ENCODE measurements at places on chromosomes 2 and 18.

GRCh38 chr2:105404736-105405135 is 5.9 kb upstream of the FHL2 start:
- no peak for DNase-seq

DNA sequence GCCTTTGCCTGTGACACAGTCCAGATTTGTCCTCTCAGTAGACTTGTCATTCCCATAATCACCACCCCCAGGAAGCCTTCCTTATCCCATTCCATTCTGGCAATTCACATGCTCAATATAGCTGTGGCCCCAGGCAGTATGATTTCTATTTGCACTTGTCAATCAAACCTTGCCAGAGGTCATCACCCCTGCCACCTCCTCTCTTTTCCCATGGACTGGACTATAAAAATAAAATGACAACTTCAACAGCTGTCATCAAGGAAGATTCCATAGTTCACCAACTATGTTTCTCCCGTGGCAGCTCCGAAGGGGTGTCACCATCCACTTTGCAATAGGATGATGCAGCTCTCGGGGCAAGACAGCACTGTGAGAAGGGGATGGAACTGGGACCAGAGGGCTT is 255.7 kb downstream of the CELF4 start:
- no peak for DNase-seq

DNA sequence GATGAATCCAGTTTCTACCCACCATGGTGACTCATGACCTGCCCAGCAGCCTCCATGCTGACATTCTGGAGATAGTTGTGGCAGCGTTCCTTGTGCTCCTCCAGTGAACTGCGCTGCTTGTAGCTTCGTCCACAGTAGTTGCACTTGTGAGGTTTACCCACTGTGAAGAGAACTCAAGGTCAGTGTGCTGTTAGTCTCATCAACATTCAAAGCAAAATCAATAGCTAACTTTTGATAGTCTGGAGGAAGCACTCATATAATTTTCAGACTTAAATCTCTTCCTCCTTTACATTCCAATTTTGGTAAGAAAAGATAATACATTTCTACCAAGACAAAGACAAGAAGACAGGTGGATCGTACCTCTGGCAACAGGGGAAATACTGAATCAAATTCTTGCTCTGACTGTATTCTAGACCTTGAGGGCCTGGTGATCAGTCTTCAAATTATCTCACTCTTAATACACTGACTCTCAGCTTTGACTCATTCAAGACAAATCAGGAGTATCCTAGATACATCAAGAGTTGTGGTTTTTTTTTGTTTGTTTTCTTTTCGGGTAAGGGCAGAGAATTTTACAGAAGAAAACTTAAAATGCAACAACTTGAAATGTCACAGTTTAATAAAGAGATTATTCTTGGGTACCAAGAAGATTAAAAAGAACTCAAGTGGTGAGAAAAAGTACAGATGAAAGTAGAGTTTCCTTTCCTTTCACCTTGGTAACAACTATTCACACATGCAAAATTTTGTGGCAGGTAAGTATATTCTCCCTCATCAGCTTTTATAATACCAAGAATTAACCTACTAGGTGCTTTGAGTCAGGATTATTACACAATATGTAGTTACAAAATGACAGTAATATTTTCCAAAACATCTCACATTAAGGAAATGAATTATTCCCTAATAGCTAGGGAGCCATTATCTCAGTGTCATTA is 129.2 kb downstream of the IKZF2 start:
- DNase-seq, result peak; percentile 16

DNA sequence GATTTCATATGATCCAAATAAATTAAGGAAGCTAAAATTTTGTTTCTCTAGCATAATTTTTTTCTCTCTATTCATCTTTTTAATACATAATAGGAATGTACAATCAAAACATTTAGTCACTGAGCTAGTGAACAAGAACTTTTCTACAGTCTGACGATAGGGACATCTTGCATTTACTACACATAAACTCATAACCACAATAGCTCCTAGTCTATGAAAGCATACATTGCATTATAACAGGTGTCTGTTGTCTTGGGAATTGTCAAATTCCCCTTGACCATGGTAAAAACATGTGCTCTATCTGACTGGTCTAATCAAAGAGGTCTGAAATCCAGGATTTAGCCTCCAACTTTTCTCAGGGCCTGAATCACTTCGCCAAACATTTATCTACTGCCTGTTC is 144.8 kb downstream of the FAM124B start:
- peak; percentile 34 for DNase-seq

DNA sequence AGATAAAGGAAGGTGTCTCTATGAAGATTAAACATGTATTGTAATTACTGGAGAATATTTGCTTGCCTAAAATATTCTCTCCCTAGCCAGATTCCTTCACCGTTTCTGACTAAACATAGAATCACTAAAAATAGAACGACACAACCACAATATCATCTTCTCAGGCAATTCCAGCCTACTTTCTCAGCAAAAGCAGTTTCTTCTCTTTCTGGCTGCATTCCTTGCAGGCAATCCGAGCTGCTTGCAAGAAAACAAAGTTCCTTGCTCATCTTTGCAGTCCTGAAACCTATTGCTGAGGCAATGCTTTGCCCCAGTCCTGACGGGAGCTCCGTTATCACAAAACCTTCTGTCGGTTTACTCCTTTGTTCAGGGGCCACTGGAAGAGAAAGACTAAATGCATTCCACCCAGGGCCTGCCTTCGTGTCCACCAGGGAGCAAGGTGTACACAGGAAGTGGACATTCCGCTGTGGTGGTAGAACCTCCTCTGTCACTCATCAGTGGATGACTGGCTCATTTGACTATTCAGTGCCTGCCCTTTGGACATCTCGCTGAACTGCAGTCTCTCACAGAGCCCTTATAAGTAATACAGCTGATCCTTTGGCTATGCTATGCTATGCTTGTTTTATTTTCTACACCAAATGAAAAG is 239.2 kb upstream of the DOK6 start:
- DNase-seq, result peak; percentile 80

DNA sequence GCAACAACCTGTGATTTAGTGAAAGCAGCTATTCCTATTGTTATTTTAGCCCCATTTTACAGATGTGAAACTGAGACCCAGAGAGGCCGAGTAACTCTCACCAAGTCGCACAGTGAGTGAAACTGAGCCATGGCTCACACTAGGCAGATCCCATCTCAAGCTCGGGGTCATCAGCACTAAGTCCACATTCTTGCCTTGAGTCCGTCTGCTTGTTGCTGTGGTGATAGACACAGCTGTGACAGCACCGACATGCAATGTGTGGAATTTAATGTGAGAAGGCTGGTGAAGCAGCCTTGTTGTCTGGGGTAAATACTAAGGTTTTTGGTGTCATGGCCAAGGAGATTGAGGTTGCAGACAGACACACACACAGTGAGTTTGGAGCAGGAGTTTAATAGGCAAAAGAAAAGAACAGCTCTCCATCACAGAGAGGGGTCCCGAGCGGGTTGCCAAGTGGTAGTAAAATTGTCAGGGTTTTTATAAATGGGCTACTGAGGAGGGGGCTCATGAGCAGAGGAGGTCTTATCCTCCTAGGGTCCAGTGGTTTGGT is 40.2 kb upstream of the GMCL1 start:
- DNase-seq, result peak; percentile 94

DNA sequence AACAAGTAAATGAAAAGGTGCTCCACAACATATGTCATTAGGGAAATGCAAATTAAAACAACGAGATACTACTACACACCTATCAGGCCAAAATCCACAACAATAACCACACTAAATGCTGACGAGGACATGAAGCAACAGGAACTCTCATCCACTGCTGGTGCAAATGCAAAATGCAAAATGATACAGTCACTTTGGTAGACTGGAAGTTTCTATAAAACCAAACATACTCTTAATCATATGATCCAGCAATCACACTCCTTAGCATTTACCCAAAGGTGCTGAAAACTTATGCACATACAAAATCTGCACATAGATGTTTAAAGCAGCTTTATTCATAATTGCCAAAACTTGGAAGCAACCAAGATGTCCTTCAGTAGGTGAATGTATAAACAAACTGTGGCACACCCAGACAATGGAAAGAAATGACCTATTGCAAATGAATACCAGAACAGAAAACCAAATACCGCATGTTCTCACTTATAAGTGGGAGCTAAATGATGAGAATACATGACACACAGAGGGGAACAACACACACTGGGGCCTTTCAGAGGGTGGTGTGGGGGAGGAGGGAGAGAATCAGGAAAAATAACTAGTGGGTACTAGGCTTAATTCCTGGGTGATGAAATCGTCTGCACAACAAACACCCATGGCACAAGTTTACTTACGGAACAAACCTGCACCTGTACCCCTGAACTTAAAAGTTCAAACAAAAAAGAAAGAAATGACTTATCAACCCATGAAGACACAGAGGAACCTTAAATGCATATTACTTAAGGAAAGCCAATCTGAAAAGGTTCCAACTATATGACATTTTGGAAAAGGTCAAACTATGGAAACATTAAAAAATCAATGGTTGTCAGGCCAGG is 80.4 kb downstream of the ASXL2 start:
- no peak for DNase-seq

GRCh38 chr18:9356976-9357375 is 22.4 kb downstream of the TWSG1 start:
- no peak for DNase-seq

- no peak for DNase-seq
These were observed 71.3 kb upstream of the PID1 start for GRCh38 chr2:229342376-229342775.

- DNase-seq, result no peak
These were observed 62.5 kb downstream of the LYPD6B start for GRCh38 chr2:149100739-149101699.

GRCh38 chr18:35827275-35827902 is 145.1 kb upstream of the RMP24 start:
- no peak for DNase-seq

DNA sequence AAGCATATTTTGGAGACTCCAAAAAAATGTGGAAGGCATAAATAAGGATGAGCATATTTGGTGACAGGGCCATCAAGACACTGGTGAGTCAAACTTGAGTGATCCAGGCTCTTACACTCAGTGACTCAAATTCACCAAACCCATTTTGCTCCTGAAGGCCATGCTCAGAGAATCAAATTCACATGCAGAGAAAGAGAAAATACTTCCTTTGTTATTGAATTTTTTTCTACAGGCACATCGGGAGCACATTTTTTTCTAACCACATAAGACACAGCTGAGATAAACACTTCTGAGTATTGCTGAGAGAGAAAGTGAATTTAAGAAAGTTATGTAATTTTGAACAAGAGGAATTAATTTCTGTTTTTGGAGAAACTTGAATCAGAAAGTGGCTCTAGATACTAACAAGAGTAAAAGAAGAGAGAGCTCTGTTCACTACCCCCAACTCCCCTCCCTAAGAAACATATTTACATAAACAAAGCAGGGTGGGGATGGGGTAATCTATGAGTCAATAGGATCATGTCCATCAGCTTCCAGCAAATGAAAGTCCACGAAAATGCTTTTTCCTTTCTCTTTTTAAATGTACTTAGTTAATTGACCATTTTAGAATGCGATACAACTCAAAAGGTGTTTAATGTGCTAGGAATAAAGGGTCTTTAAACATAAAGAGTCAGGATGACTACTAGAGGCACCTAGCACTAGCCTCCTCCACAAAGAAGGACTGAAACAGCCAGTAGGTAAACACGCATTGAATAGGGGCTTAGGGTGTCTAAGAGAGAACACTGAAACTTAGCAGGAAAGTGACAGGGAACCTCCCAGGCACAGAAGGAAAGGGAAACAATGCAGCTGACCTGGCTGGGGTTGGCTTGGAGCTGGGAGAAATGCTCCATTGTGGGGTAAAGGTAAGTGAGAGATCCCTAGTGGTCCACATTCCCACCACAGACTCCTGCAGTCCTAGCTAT is 152.3 kb downstream of the KCNE4 start:
- peak; percentile 87 for DNase-seq

DNA sequence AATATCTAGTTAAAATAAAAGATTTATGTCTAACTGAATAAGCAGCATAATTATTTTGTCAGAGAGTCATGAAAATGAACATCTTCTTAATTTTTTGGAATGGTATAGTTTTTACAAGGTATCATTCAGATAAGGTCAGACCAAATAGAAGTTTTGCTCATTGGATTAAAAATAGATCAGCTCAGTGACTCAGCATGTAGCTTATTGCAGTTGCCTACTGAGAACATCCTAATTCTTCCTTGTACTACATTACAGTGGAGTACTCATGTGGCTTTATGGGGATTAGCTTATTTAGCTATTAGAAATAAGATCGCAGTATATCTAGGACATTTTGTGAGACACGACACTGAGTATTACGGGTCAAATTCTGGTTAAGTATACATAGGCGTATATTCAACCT is 38.2 kb upstream of the PPM1B start:
- DNase-seq, result peak; percentile 27

DNA sequence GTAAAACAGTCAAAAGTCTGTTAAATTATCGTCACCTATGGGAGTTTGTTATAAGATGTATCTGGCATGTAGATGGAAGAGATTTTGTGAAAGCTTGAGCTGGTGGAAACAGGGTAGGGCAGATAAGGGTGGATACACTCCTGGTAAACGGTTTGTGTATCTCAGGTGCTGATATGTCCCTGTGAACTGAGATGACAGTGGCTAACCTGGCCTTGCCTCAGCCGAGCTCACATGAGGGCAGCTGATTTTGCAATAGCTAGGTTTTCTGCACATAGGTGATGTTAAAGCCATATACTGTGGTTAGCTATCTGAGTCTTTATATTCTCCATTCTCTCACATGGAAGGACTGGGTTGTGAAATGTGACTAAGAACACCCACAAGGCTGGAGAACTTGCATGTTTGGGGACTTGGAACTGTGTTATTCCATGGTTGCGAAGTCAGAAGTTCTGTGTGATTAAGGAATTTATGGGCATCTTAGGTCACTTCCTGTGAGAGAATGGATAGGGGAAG is 205.1 kb downstream of the TPGS2 start:
- peak; percentile 19 for DNase-seq

- peak; percentile 43 for DNase-seq
These were observed 19.6 kb upstream of the STON1 start for GRCh38 chr2:48510329-48510728.

GRCh38 chr2:23381084-23381483 is 3.9 kb upstream of the KLHL29 start:
- DNase-seq, result peak; percentile 77

DNA sequence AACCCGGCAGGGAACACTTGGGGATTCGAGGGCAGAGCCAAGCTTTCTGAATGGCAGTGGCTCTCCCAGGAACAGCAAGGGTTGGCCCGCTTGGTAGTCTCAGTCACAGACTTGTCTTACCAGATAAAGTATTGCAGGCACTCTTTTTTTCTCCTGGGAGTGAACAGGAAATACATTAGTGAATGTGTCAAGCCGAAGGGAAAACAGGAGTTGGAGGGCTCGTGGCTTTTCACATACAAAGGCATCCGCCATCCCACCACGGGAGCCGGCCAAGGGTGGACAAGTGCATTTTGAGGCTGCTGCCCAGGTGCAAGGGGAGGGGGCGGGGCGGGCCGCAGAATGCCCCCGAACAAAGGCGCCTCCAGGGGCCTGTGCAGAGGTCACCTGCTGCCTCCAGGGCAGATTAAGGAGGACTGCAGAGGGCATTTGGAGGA is 163.3 kb upstream of the SIX3 start:
- peak; percentile 12 for DNase-seq

- DNase-seq, result no peak
These were observed 810.2 kb upstream of the LRATD1 start for GRCh38 chr2:13822365-13822764.

GRCh38 chr2:1489486-1489885 is 76.2 kb downstream of the TPO start:
- no peak for DNase-seq

GRCh38 chr2:138000009-138000408 is 35.7 kb downstream of the HNMT start:
- DNase-seq, result no peak
